ENCODE measurements at places on chromosomes 3 and 15.

DNA sequence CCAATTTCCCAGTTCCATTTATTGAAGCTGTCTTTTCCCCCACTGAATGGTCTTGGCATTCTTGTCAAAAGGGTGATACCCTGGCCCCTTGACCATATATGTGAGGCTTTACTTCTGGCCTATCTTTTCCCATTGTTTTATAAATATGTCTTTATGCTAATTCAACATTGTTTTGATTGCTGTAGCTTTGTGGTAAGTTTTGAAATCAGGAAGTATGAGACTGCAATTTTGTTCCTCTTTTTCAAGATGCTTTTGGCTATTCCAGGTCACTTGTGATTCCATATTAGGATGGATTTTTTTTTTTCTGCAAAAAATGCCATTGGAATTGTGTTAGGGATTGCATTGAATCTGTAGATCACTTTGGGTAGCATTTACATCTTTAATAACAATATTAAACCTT lies 141.2 kb upstream of the MANF start:
- no peak for DNase-seq

DNA sequence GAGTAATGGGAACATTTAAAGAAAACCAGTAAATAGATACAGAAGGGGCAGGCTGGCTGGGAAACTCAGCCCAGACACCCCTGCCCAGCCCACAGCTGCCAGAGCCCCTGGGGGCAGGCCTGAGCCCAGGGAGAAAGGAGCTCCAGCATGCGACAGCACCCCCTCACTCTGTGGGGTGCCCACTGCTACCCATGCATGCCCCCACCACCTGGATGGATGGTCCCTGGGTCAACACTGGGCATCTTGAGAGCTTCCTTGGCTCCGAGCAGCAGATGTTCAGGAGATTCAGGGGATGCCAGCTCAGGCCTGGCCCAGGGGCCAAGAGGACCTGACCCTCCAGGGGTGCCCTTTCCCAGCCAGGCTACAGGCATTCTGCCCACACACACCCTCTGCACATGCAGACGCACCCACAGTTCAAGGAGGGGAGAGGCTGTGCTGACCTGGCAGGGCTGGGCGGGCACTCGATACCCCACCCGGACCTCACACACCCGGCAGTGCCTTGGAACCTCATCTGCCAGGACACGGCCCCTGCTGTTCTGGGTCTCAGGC lies 31.5 kb downstream of the PTH1R start:
- DNase-seq = no peak

GRCh38 chr3:8436661-8437287 lies 64.8 kb upstream of the LMCD1 start:
- no peak for DNase-seq

GRCh38 chr3:155178810-155179436 lies 98.8 kb downstream of the MME start:
- no peak for DNase-seq

- DNase-seq = no peak
Observed at GRCh38 chr3:77456906-77457305, 417.0 kb downstream of the ROBO2 start.

GRCh38 chr15:44735482-44736180 lies 697 bp upstream of the TRIM69 start:
- no peak for DNase-seq

GRCh38 chr3:120145542-120146285 lies 51.5 kb upstream of the GSK3B start:
- no peak for DNase-seq

DNA sequence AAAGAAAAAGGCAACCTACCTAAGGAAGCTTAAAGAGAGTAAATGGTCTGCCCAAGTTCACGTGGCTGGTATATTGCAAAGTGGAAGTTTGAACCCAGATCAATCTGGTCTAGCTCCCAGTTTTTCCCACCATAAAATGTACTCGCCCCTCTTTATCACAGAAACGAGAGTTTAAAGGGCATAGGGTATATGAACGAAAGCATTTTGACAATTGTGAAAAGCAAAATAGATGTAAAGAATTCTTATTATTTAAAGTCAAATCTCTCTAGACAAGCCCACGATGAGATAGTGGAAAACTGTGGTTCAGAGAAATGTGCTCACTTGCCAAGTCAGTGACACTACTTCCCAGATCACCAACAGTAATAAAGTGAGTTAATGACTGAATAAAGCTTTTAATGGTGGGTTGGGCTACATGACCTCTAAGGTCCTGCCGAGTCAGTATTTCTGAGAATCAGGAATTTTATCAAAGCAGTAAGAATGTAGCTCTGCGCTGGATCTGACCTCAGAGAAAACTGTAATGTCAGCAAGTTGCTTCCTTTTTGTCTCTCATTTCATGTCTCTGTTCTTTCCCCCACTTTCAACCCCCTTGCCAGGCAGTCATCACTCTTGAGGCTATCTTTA lies 23.3 kb upstream of the NEO1 start:
- DNase-seq = no peak

DNA sequence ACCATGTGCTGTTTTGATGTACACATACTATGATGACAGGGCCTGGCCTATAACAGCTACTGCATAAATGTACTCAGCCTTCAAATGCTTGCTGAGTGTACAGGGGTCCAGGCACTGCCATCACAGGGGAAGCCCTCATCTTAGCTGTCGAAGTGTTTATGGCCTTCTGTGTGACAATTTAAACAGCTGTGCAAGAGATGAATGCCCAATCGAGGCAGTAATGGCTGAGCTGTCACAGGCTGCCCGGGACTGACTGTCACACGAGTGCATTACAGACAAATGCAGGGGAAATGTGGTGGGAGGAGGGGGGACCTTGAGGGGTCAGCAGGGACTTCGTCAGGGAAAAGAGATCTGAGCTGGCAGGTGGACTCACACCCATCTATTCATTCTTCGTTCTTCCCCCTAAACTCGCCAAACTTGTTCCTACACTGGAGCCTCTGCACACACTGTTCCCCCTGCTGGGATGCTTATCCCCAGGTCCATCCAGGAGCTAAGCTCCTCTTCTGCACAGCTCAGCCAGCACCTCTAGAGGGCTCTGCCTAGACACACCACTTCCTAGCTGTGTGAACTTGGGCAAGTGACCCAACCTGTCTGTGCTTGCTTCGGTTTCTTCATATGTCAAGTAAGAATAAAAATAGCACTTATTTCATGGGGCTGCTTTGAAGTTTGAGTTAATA lies 156.2 kb upstream of the IQSEC1 start:
- no peak for DNase-seq

DNA sequence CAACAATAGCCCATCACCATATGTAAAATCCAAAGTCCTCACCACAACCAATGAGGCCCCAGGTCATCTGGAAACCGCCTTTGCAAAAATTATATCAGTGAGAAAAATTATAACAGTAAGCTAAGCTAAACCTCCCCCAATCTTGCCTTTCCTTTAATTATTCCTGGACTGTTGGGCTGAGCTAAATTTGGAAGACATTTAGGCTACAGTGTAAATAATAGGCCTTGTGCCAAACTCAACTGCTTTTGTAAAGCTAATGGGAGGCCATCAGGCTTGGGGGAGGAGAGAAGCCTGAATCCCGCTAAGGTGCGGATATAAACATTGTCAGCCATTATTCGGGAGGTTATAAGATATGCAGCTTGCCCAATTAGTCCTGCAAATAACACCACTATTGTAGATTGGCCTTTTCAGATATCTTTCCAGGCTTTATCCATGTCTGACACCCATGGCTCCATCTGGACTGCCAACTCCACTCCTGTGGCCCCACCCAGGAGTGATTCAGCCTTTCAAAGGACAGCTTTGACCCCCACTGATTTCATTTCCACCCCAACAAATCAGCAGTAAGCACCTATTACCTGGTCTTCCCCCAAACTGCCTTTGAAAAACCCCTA lies 53.0 kb upstream of the CA12 start:
- no peak for DNase-seq

- no peak for DNase-seq
Observed at GRCh38 chr15:76991741-76992645, 2.9 kb upstream of the PSTPIP1 start.

- DNase-seq = no peak
Observed at GRCh38 chr15:57213862-57214261, 162.4 kb upstream of the CGNL1 start.

DNA sequence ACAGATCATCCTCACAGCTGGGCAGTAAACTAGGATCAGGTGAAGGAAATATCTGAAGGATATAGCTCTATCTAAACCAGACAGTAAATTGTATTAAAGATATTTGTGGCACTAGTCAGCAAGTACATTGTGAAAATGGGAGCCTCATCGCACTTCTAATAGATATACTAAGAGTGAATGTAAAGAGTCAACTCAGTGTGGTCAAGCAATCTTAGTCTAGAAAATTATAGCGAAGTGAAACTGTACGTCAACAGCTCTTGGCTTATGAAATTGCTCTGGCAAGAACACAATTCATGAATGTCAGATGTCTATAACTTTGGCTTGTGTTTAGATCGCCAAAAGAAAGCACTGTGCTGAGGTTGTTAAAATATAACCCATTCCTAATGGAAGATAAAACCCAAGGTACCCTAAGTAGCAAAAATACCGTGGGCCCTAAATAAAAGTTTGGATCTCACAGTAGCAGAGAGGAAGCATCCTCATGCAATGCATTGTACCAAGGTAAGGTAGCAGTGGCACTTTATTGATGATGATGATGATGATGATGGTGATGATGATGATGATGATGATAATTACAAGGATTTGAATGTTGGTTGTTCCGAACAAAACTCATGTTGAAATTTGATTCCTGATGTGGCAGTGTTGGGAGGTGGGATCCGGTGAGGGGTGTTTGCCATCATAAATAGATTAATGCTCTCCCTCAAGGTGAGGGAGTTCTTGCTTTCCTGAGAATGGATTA lies 228.5 kb downstream of the UNC13C start:
- no peak for DNase-seq

- no peak for DNase-seq
Observed at GRCh38 chr15:51750792-51751696, at the start of gene TMOD2. TSS of gene TMOD2 (plus strand) at chr15:51751597. CDS start at chr15:51766442, 14,845 bp downstream.

GRCh38 chr3:85193565-85193964 lies 234.8 kb downstream of the CADM2 start:
- DNase-seq = no peak

GRCh38 chr3:172061724-172062184 lies 22.4 kb downstream of the FNDC3B start:
- DNase-seq = no peak

- DNase-seq = peak; percentile 78
Observed at GRCh38 chr15:75202251-75203016, 752 bp downstream of the C15orf39 start.

GRCh38 chr3:109994853-109995252 lies 657.5 kb upstream of the DPPA4 start:
- no peak for DNase-seq

- DNase-seq = no peak
Observed at GRCh38 chr15:47136236-47136635, 581.1 kb upstream of the SEMA6D start.

DNA sequence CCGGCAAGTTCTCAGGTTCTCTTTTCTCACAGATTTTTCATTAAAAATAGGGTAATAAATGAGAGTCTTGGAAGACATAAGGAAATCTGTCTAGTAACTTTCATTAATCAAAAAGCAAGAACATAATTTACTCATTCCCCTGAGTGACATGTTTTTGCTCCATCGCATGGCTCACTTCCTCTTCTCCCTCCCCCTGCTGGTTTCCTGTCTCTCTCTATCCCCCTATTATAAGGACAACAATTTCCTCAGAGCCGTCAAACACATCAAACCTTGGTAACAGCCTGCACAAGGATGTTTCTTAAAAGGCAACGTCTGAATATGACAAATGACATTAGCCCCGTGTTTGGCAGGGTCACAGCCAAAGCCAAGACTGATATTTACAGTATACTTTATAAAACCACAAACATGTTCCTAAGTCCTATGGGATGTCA lies 1149.6 kb downstream of the IGSF11 start:
- no peak for DNase-seq

Data from stimulated activated CD8-positive, alpha-beta memory T cell treated with anti-CD3 and anti-CD28 coated beads, Interleukin-15, amount 100 ng/mL, for 48 hours (primary cell).